ENCODE measurements at places on chromosomes 7 and 10.

- no peak for DNase-seq
Measured at GRCh38 chr7:43363035-43363791, 219.7 kb upstream of the STK17A start.

DNA sequence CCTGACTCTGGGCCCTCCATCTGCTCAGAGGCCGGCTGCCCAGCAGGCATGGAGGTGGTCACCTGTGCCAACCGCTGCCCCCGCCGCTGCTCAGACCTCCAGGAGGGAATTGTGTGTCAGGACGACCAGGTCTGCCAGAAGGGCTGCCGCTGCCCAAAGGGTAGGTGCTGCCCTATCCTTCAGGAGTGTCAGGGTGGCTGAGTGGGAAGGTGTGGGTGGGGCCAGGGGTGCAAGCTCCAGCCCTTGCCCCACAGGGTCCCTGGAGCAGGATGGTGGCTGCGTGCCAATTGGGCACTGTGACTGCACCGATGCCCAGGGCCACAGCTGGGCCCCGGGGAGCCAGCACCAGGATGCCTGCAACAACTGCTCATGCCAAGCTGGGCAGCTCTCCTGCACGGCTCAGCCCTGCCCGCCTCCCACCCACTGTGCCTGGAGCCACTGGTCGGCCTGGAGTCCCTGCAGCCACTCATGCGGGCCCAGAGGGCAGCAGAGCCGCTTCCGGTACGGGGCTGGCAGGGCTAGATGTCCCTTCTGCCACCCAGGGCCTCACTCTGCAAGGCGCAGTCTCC, 17.5 kb upstream of the ZNF862 start:
- DNase-seq = peak; percentile 56

GRCh38 chr7:114083166-114084001, 164.6 kb upstream of the PPP1R3A start:
- peak; percentile 85 for DNase-seq

GRCh38 chr7:107069457-107069856, 25.0 kb downstream of the PRKAR2B start:
- DNase-seq = no peak

GRCh38 chr7:131466735-131467365, 89.6 kb downstream of the PODXL start:
- no peak for DNase-seq

GRCh38 chr7:44455155-44455554, 35.3 kb downstream of the NUDCD3 start:
- no peak for DNase-seq

DNA sequence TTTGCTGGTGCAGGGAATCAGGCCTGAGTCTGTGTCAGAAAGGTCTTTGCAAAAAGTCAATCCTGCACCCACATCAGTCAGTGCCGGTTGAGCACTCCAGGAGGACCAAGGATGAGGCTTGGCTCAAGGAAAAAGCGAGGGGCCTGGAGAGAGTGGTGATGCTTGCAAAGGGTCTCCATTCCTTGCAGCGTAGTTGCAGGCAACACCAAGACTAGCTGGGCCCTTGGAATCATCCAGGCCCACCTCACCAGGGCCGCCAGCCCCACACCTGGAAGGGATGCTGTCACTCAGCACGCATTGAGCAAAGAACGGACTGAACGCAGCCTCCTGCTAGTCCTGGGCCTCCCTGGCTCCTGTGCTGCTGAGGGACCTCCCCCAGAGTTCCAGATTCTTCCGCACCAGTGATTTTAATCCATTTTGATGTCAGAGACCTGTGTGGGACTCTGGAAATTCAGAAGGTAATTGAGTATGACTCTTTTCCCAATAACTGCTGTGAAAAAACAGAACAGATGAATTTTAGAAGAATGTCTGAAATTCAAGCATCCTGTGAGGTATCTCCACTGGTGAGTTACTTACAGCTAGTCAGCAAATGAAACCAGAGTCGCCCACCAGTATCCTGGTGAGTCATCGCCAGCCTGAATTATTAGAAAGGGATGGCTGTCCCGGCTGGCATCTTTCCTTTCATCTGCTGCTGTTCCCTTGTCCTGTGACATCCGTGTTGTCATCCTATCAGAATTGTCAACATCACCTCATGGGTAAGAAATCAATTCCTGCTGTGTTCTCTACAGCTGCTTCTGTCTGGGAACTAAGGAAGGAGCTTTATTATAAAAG, 150.8 kb upstream of the NPS start:
- DNase-seq = no peak
